ENCODE measurements at places on chromosomes 6 and 20. TPM values are rescaled to one million over a fixed set of nuclear protein-coding genes. Genes with fewer than 3 reads are reported as not detected.

GRCh38 chr6:27321901-27322300 is 9.8 kb upstream of the POM121L2 start:
- no peak for DNase-seq

GRCh38 chr6:53603386-53604116 is 58.6 kb upstream of the GCLC start:
- no peak for DNase-seq

- peak; percentile 33 for DNase-seq
Measured at GRCh38 chr6:125987026-125987617, 782 bp downstream of the TRMT11 start.

GRCh38 chr20:33744773-33745385 is 13.1 kb downstream of the ZNF341 start:
- no peak for DNase-seq

DNA sequence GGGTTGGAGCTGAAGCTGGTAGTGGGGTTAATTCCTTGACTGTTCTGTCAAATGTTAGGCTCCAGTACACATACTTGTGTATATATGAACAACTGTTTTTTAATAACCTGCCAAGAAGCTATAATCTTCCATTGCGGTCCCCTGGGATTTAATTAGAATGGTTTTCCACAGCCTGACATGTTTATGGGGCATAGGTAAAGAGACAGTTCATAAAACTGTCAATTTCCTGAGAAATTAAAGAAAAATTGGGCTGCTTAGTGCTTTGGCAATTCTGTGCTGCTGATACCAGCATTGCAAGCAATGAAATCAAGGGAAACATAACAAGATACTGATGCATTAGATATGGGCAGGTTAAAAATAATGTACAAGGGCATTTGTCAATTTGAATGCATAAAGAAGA is 314.1 kb upstream of the SLC35B3 start:
- no peak for DNase-seq

DNA sequence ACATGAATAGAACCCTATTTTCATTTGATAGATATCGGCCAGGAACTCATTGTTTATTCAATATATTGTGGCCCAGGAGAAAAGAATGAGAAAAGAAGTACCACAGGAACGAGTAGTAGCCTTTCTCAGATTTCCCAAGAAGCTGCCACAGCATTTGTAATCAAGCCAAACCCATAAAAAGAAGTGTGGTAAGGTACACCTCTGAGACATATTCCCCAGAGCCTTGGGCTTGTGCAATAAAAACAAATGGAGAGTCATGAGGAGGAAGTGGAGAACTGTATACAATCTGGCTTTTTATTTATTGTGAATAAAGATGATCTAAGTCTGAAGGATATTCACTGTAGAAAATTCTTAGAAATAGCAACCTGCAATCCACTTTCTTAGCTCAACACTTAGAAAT is 36.7 kb downstream of the KIF6 start:
- DNase-seq = no peak

DNA sequence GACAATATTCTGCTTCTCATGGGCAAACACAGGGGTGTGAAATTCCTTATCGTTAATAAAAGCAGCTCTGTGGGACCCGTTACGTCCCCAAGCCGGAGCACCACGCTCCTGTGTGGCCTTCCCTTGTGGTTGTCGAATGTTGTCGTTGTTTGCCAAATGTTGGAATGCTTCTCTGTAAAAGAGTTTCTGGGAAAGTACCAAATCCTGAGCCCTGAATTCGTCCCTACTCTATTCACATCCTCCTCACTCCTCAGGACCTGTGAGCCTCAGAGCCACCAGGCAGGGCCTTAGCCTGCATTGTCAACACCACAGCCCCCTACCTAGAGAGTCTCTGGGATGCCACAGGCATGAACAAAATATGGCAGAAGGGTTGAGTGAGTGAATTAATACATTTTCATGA is 64.0 kb downstream of the THBS2 start:
- DNase-seq = no peak

DNA sequence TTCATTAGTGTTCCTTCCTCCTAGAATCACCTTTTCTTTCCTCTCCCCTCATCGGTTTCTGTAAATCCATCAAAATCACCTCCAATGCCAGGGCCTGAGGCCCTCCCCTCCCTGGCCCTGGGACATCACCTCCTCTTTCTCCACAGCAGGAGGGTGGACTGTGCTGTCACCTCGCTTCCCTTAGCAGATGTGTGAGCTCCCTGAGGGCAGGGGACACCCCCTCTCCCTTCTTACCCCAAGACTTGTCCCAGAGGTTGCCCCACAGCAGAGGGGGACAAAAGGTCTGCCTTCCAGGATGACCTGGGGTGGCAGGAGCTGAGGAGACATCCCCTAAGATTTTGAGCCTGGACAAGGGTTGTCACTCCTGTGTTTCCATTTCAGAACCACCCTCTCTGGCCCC is 5.9 kb downstream of the ULBP1 start:
- DNase-seq = no peak

GRCh38 chr6:46472243-46472642 is 19.0 kb downstream of the RCAN2 start:
- DNase-seq = no peak

GRCh38 chr6:47004463-47004862 is 37.7 kb downstream of the ADGRF1 start:
- DNase-seq = no peak

DNA sequence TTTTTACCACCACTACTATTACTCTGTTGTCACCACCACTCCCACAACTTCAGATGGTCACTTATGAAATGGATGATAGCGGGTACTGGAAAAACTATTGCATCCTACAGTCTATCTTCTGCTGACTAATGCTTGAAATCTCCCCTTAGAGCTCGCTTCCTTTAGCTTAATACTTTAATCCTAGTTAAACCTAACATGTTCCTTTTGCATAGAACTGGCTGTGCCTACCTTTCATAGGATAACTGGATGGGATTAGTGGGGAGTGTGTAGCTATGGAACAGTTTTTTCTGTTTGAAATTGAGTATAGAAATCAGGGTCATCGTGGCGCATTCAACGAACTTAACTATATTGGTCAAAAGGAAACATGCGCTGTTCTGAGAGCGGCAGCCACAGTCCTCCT is 294.7 kb downstream of the FARS2 start:
- no peak for DNase-seq

DNA sequence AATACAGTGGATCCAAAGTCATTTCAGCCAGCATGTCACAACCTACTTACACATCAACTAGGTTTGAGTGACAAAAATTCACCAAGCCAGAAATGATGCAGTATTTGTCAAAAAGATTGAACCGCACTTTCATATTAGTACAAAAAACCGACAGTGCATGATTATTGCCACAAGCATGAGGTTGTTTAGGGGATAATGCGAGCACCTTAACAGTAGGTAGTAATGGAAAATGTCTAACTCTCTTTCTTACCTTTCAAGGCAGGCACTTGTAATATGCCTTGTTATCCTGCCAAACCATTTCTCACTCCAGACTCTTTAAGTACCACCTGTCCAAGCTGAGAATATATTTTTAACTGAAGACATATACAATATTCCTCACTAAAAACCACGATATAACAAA is 270.3 kb upstream of the THEMIS start:
- DNase-seq = no peak

- no peak for DNase-seq
Measured at GRCh38 chr6:100880149-100880852, 828 bp downstream of the ASCC3 start.

DNA sequence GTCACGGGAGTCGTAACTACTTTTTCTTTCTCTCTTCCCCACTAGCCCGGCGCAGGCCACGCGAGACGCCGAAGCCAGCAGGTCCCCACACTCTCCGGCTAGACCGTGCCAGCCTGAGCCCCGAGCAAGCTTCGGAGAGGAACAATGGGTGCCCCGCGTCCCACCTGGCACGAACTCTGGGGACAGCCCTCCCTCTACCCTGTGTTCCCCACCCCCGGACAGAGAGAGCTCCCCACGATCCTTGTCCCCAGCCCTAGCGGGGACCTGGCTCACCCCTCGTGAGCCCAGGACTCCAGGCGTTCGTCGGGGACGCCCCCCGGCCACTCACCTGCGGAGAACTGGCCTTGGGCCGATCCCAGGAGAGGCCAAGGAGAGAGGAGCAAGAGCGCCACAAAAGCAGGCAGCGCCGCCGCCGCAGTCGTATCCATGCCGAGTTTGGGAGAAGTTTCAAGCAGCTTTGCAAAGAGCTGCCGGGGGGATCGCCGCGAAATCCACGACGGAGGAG is 416 bp downstream of the PTPRK start:
- peak; percentile 29 for DNase-seq

GRCh38 chr20:48826883-48827771 is 672 bp downstream of the PREX1 start:
- no peak for DNase-seq

KIF13A gene
- total RNA-seq = 1.4 TPM

SIGLEC1 gene
- total RNA-seq = 0.11 TPM

METTL24 gene
- total RNA-seq = not detected

WFDC10B gene
- not detected for total RNA-seq

HLA-DQB2 gene
- total RNA-seq = 1.3 TPM

ZSWIM3 gene
- total RNA-seq = 0.36 TPM

GABRR1 gene
- total RNA-seq = not detected

TLDC2 gene
- not detected for total RNA-seq

RIMS4 gene
- total RNA-seq = not detected

Measured in CD4-positive, alpha-beta T cell (primary cell).